Stimulated activated CD8-positive, alpha-beta memory T cell treated with anti-CD3 and anti-CD28 coated beads, Interleukin-4, amount 100 ng/mL, for 24 hours (primary cell): ENCODE measurements at places on chromosomes 12 and 14.
A peak's percentile ranks its signal among the peaks of the same experiment; 100 is the strongest.

- no peak for DNase-seq
These were observed 49.5 kb downstream of the SOCS2 start for GRCh38 chr12:93621986-93622385.

DNA sequence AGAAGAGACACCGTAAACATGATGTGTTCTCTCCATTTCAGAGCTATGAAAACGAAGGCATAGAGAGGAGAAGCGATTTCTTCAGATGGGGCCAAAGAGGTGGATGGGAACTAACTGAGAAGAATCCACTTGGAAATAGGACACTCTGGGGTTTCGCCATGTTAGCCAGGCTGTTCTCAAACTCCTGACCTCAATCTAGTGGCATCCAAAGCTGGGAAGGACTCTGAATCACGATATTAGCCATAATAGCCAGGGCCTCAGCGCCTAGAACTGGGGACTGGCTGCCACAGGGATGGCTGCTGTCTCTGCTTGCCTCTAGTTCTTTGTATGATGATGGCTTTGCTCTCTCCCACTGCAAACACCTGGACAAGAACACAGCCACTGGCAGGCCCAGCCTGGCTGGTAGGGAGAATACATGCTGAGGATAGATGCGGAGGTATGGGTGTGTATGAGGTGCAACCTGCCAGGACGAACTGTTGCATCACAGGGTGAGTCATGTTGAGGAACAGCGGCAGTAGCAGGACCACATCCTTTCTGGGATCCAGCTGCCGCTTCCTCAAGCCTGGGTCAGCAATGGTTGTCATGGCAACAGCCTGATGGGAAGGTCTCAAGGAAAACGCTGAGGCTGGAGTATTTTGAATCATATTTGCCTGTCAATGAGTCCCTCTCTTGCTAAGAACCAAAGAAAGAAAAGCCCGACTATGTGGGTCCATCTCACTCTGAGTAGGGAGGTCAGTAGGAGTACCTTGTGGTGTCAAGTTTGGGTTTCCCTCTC lies 31.1 kb downstream of the CCDC177 start:
- DNase-seq = peak; percentile 5

DNA sequence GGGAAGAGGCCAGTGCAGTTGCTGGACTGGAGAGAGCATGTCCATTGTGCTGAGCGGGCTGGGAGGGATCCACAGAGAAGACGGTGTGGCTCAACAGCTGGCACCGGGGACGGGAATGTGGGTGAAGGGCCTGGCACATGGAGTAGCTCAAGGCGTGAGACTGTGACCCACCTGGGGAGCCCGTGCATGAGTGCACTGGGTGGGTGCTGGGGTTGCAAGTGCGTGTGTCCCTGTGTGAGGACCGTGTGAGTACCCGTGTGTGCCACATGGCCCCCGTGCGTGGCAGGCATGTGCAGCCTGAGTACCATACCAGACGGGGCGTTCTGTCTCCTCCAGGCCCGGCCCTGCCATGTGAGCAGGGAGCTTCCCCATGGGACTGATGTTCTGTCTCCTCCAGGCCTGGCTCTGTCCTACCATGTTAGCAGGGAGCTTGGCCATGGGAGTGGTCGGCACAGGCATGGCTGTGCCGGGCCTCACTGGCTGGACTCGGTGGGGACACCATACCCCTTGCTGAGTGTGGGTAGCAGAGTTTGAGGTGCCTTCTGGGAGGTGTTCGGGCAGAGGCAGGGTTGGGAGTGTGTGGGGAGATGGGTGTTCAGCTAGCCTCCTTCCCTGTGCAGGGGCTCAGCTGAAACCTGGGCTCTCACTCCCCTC lies 234.4 kb downstream of the TMEM121 start:
- DNase-seq = no peak

GRCh38 chr12:113416091-113416754 lies 6.0 kb upstream of the SDSL start:
- no peak for DNase-seq

DNA sequence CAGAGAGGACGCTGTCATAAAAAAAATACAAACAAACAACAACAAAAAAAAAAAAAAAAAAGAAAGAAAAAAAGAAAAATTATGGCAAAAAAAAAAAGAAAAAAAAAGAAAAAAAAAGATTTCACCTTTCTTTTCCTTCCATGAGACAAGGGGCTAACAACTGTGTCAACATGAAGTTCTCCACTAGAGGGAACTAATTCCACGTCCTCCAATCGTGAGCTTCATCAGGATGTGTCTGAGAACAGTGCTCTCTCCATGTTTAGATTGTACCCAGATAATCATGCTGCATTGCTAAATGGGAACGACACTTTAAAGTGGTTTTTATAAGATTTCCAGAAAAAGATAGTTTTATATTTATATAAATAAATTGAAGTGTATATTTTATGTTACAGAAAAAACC lies 96.2 kb upstream of the PTPRB start:
- DNase-seq = no peak
